ENCODE measurements at places on chromosomes 5 and 9.

DNA sequence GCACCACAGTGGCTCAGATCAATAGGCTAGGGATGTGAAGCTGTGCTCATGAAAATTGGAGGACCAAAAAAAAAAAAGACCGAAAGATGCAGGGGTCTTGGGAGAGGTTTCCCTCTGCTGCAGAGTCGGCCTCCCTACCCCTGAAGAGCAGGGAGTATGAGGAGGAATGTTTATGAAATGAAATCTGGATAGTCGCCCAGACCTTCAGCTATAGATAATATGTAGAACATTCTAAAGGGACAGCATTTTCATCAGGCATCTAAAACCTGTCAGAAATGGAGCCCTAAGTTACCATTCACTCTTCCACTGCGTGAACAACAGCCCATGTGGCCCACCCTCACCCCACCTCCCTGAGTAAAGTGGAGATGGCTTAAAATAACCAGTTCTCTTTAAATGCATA, 122.9 kb downstream of the TMEM174 start:
- DNase-seq: peak; percentile 57

DNA sequence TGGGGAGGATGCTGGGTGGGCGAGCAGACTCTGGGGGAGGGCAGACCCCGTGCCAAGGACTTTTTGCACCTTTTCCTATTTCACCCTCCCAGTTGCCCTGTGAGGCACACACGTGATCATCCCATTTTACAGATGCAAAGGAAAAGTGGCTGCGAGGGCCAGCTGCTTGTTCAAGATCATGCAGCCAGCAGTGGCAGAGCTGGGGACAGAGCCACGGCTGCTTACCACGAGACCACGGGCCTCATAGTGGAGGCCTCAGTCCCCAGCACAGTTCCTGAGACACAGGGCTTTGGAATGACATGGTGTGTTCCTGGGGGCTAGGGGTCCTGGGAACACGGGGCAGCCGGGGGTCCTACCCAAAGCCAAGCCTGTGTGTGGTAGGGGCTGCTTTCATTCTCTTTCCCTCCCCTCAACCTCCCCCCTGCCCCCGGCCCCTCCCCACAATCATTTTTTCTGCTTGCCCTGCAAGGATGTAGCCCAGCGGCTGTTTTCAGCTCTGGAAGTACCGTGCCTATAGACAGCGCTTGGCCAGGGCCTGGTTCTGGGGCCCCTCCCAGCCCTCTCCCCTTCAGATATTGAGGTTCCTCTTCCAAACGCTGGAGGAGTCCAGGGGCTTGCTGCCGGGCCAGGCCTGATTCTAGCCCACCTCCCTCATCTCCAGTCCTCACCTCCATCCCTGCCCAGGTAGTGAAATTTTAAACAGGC, 58.5 kb upstream of the IER5L start:
- no peak for DNase-seq

GRCh38 chr5:38885208-38885607, 39.4 kb downstream of the OSMR start:
- DNase-seq: no peak

DNA sequence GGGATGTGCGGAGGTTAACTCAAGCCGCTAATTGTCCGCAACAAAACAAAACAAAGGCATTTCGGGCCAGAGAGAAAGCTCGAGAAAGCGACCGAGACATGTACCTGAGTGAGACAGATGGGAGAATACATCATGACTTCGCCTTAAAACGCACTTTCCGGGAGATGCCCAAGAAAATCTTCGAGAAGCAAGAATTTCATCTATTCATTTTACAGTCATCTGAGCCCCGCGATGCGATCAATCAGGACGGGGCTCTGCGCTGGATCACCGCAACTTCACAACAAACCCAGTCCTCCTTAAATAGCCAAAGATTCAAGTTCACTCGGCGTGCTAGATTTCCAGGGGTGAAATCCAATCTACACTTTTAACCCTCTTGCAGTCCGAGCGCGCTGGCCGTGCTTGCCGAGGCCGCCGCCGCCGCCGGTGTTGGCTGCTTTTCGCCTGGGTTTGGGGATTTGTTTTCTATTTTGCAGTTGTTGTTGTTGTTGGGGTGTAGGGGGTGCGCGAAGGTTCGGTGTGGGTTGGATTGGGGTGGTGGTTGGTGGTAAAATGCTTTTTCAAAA, 482 bp downstream of the NFIB start:
- DNase-seq: peak; percentile 30

DNA sequence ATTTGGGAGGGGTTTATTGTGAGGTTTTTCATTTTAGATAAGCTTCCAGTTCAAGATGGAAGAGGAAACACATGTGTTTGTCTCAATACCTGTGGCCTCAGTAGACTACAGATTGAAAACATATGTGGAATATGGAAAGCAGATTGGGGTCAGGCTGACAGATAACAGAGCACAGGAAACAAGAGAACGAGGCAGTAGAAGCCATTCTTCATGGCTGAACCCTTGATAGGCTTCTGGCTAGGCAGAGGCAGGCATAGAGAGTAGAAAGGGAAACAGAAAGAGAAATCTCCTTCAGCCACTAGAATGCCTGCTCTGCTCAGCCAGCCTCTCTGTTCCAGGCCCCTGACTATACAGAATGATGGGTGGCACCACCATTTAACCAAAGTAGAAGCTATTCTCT, 152.5 kb downstream of the MUSK start:
- DNase-seq: no peak

DNA sequence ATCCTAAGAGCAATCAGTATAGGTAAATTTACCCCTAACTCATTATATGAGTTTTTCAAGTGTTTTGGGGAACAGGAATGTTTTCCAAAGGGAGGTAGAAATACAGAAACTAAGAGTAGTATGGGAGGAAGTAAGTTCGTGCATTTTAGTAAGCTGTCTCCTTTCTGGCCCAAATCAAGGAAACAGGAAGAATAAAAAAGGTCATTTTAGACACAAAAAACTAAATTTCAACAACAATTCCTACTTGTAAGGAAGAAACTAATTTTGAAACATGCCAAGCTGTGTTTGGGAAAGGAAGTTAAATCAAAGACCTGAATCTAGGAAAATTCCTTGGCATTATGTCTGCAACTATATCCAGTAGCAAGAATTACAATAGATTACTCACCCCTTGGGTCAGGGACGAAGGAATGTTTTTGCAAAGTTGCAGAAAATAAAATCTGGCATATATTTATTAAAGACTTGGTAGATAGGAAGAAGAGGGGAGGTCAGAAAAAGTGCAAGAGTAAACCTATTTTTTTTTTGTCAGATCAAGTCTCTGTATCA, 6.5 kb upstream of the RPS6 start:
- DNase-seq: no peak

DNA sequence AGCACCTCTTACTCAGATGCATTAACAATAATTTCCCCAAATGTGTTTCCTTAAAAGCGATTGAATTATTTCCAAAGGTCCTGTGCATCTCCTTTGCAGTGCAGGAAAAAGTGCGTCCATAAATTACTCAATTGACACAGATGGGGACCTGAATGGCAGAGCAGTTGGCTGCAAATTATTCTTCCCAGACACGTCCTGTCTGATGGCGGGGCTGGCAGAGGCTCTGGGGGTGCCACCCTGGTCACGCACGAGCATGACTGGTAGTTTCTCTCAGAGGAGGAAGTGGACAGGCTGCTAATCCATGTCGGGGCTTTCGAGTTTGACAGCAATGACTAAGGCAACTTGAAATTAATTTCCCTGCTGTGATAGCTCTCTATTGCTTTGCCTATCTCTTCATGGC, 264.8 kb upstream of the BRINP1 start:
- DNase-seq: no peak

- no peak for DNase-seq
Observed at GRCh38 chr9:136322756-136323330, 4.5 kb upstream of the GPSM1 start.

DNA sequence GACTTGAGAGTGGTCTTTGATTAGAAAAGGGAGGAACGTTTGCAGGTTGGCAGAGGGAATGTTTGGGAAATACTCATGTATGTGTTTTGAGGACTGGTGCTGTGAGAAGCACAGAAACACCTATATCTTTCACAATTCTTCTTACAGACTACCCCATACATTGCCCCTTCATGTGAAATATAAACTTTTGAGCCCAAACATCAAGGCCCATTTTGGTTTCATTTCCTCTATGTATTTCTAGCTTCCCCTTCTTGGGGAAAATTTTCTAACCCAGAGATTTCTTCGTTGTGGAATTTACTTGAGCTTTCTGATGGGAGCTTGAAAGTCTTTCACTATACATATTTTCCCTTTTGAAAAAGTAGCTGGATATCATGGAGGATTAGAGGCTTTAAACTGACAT, 67.6 kb downstream of the FYB1 start:
- no peak for DNase-seq

- DNase-seq: no peak
Observed at GRCh38 chr5:107512029-107512428, 158.7 kb downstream of the EFNA5 start.

- no peak for DNase-seq
Observed at GRCh38 chr5:130052752-130053151, 148.5 kb downstream of the CHSY3 start.

Data from fibroblast of skin of right quadriceps (primary cell).